ENCODE measurements at places on chromosomes 4 and X.

- DNase-seq = no peak
Observed at GRCh38 chr4:147034372-147034771, 88.7 kb upstream of the TTC29 start.

GRCh38 chr4:98467627-98468072 is 190.8 kb downstream of the TSPAN5 start:
- DNase-seq = peak; percentile 64

GRCh38 chr4:181158971-181159370 is 1084.2 kb upstream of the TENM3 start:
- DNase-seq = no peak

GRCh38 chr4:41256131-41256739 is 493 bp upstream of the UCHL1 start:
- no peak for DNase-seq

GRCh38 chr4:150818661-150819060 is 196.4 kb downstream of the LRBA start:
- DNase-seq = no peak

DNA sequence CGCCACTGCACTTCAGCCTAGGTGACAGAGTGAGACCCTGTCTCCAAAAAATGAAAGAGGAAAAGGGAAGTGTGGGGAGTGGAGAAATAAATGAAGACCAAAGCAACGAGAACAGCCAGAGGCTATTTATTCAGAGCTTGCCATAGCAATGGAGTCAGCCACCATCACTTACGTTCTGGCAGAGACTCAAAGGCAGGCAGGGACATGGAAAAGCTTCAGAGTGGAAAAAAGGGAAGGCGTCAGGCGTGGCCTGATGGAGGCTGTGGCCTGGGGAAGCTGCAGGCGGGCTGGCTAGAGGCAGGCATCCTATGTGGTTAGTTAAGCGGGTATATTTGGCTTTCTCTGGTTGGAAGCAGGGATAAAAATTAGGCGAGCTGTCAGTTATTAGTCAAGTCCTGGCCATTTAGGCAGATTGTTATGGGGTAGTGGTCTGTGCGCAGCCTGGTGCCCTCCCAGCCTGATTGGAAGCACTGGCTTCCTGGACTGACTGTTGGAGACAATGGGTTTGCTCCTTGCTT is 73.3 kb downstream of the DCTD start:
- no peak for DNase-seq

DNA sequence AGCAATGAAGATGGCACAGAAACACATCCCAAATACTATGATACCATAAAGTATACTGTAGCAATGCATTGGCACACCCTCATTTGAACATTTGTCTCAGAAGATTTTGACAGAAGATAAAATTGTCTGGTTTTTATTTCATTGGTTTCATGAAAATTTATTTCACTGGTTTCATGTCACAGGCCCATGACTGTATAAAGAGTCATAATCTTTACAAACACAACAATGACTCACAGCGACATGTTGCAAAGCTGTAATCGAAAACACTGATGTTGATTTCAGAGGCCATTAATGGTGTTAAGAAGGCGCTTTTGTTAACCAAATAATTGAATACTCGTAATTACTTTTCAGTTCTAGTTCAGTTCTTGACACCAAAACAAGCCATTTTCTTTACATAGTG is 8.1 kb upstream of the DTHD1 start:
- no peak for DNase-seq

- no peak for DNase-seq
Observed at GRCh38 chr4:145293658-145294057, 113.3 kb upstream of the OTUD4 start.

GRCh38 chrX:132615391-132616131 is 126.7 kb upstream of the MBNL3 start:
- DNase-seq = peak; percentile 23

GRCh38 chrX:1558761-1559468 is 21.9 kb upstream of the P2RY8 start:
- DNase-seq = no peak

GRCh38 chr4:105280338-105281123 is 133.9 kb downstream of the TET2 start:
- DNase-seq = no peak

DNA sequence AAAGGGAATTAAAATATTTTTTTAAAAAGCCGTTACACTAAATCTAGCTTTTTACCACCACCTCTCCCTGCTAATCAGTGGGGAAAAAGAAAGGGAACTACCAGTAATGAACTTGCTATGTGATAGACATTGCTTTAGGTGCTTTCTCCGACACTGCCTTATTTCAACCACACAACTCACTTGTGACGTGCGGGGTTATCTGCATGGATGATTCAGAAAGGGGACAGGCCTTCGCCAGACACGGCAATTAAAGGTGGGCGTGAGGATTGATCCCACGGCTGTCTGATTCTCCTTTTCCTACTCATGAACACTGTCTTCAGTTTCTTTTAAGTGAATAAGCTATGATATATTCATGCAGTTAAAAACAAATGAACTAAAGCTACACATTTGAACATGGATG is 882 bp upstream of the CXCR3 start:
- DNase-seq = peak; percentile 74

GRCh38 chr4:7156328-7156727 is 36.0 kb upstream of the SORCS2 start:
- DNase-seq = no peak

- DNase-seq = no peak
Observed at GRCh38 chrX:39616098-39616729, 481.5 kb downstream of the BCOR start.

- no peak for DNase-seq
Observed at GRCh38 chr4:182640932-182641331, 276.3 kb downstream of the DCTD start.

DNA sequence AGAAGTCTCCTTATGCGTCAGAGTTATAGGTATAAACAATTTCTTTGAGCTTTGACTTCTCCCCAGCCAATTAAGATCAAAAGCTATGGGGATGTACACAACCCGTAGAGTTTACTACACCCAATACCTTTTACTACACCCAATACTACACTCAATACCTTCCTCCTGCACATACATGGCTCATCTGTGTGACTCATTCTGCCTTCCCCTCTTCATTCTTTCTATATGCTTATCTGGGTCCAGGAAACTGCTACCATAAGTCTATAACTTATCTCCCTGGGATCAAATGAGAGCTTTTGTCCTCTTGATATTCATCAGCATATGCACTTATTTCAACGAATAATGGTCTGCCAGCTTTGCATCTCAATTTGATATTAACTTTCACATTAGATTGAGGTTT is 28.2 kb downstream of the ANKRD50 start:
- no peak for DNase-seq

GRCh38 chr4:144580430-144580829 is 65.5 kb upstream of the HHIP start:
- no peak for DNase-seq

- DNase-seq = no peak
Observed at GRCh38 chr4:47536966-47537365, 51.9 kb downstream of the ATP10D start.

DNA sequence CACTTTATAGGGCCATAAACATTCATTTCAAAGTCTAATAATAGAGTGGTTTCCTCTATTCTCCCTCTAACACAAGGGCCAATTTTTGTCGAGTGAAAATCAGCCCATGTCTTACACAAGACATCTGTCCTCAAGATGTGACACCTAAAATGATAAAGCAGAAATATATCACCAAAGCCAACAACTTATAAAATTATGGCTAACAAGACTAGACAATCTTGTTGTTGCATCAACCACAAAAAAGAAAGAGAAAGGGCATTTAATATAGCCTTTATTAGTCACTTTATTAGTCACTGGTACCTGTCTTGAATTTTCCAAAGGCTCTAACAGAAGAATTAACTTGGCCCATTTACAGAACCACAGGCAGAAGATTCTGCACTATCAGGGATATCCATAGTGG is 161.6 kb downstream of the SMIM20 start:
- DNase-seq = no peak

DNA sequence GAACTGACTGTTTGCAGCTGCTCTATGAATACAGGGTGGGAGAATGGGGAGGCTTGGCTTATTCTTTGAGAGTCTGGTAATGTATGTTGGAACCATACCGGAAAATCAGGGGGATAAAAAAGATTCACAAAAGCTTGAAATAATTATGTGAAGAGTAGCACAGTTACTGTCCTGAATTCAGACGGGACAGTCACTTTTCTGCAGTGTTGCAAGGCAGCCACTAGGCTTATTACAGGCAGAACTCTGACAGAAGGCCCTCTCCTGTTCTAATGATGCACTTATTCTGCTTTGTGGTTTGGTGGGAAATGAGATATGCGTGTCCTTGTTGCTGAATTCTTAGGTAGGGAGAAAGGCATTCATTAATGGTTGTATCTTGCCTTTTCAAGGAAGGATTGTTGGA is 37.2 kb downstream of the GUCY1B1 start:
- no peak for DNase-seq

- DNase-seq = peak; percentile 44
Observed at GRCh38 chr4:176193938-176194337, 1.4 kb downstream of the SPATA4 start.

GRCh38 chr4:111720866-111721265 is 424.4 kb upstream of the FAM241A start:
- no peak for DNase-seq

DNA sequence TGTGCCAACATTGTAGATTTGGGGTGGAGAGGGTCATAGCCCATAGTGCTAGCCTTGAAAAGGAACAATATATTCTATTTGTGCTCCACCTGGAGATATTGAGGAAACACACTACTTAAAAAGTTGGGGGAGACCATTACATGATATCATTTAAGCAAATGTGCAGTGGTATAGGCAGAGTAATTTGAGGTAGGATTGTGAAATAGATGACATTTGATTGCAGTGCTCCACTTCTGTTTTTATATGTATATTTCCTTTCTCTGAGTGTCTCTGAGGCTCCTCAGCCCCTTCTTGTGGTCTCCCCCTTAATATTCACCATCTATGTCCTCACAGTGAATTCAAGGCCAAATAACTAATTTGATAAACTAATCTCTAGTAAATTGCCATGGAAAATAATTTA is 85.6 kb upstream of the NMU start:
- no peak for DNase-seq

GRCh38 chr4:175306436-175306835 is 388.3 kb downstream of the ADAM29 start:
- DNase-seq = no peak

- no peak for DNase-seq
Observed at GRCh38 chr4:60809486-60809800, 390.7 kb upstream of the ADGRL3 start.

- DNase-seq = no peak
Observed at GRCh38 chr4:72948080-72948479, 121.4 kb downstream of the COX18 start.

GRCh38 chrX:10519761-10520160 is 100.6 kb downstream of the MID1 start:
- no peak for DNase-seq

DNA sequence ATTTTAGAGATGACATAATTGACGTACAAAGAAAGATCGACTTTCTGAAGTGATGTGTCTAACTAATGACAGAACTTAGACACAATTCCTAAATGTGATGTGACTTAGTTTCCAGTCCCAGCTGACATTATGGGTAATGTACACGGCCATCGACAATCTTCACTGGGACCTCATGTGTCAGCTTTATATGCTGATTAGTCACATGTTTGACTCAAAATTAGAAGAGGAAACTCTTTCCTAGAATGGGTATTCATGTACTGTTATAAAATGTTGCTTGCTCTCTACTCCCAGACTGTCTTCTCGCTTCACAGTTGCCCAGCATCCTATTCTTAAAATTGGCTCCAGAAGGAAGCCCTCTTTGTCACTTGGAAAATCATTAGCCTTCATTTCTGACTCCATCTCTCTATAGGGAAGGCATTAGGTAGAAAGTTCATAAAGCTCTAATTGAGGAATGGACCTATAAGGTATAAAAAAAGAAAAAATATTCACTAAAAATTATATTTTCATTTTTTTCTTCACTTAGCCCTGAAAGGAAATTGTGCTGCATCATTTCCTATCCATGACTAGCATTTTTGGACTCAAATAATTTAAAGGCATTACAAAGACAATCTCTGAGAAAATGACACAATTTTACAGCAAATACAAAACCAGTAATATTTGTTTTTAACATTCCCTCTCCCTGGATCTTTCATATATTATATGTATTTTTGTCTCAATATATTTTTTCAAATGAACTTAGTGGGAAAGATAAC is 554.6 kb downstream of the INPP4B start:
- DNase-seq = no peak

- no peak for DNase-seq
Observed at GRCh38 chr4:89277412-89277811, 30.2 kb downstream of the GPRIN3 start.

Measured in activated CD4-positive, alpha-beta T cell treated with anti-CD3 and anti-CD28 coated beads, Interleukin-2, amount 50 U/mL, for 48 hours (primary cell).